ENCODE measurements at places on chromosomes 6 and 20.

DNA sequence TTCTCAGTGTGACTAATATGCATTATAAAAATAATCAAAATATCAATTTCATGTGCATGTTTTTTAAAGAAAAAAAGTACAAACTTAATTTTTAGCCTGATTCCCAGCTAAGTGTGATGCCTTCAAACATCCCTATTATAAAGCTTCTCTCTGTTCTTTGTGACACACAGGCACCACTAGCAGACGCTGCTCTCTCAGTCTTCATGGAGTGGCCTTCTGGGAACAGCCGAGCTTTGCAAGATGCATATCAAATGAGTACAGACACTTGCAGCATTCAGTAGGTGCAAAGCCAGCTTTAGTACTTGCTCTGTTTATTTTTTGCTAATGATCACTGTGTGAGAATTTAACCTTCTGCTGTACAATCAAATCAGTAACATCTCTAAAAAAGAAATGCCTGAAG, 340.0 kb downstream of the ADGRB3 start:
- DNase-seq, result no peak

DNA sequence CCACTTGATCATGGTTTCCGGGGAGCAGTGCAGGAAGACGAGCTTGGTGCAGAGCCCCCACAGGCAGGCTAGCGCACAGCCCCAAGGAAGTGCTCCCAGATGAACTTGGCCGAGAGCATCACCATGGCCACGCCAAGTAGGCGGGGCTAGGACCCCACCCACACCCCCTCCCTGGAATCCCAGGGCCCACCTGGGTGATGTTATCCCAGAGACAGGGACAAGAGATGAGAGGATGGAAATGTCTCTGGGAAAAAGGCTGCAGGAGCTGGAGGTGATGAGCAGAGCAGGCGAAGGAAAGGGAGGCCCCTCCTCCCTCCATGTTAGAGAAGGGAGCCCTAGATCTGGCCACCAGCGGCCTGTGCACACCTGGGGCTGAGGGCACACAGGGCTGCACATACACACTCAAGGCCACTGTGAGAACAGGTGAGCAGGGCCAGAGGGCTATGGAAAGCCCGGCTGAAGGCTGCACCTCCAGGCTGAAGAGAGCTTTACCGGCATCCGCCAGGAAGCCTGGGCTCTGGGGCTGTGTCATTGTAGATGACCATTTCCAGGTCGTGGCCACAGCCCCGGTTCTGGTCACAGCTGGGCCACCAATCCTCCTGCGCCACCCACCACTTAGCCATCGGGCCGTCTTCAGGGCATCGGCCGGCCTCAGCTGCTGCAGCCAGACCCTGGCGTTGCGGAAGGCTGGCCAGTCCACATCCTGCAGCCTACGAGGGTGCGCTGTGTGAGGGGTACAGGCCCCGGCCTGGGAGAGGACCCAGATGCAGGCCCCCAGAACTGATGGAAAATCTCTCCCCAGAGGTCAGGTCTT, 24.9 kb downstream of the NPEPL1 start:
- no peak for DNase-seq

DNA sequence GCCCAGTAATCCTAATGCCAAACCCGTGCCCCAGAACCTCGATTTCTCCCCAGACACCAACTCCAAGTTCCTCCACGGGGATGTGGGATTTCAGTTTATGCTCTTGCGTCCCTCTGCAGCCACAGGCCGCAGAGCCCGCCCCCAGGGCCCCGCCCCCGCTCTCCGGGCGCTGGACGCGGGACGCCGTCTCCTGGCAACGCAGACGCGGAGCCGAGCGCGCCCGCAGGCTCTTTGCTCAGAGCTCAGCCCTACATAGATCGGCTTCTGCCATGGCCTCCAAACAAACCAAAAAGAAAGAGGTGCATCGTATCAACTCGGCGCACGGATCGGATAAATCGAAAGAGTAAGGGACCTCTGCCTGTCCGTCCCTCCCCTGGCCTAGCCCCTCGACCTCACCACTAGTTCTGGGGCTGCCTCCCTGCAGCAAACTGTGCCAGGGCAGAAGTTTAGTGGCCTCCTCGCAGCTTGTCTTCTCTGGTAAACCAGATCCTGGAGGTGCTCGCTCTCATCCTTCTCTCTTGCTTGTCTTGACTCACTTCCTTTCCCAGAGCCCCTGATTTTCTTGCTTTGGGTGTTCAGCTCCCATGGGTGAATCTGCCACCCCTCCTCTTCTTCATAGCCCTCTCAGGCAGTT, at the start of gene ADGB:
Gene ADGB, plus strand, starts transcription at position 201 of the 634 bp plus-strand sequence. Its CDS starts 69 bp downstream, at position 270.
- DNase-seq, result peak; percentile 56

DNA sequence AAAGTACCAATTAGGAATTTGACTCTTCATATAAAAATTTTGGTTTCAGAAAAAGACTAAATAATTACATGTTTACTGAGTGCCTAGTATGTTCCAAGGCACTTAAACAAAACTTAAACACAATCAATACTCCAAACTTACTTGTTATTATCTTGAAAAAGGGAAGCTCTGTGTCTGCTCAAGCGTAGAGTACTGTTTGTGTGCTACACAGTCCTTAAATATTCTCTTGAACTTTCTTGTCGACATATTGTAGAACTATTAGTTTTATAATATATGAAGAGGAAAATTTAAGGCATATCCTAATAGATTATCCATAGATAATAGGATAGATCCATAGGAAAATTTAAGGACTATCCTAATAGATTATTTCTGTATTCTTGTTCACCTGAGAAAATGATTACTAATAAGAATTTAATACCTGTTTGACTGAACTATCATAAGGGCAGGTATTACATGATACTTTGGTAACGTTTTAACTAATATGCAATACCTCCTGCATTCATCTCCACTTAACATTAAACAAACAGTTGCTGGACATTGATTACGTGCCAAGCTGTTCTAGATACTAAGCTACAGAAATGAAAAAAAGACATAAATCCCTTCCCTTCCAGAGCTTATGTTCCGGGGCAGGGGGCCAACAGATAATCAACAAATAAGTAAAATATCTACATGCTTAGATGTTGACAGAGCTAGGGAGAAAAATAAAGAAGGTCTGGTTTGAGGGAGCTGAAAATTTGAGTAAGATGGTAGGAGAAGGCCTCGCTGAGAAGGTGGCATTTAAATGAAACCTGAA, 115.2 kb upstream of the BCLAF1 start:
- no peak for DNase-seq

GRCh38 chr6:24504649-24505586, 10.1 kb downstream of the ALDH5A1 start:
- DNase-seq, result no peak

DNA sequence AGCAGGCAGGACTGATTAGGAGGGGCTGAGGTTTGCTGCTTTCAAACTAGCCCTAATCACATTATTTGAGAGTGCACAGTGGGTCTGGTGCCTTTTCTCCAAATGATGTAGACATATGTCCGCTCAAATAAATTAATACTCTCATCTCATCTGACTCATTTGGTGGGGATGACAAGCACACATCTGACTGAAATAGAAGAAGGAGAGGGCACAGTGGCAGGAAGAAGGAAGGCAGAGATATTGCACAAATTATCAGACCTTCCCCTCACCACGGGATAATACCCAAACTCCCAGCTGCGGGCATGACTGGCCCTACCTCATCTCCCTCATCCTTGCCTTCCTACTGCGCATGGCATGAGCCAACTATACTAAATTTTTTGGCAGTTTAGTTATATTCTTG, 33.9 kb upstream of the TNFRSF21 start:
- DNase-seq, result peak; percentile 18

GRCh38 chr6:79416931-79417330, 120.3 kb downstream of the LCA5 start:
- no peak for DNase-seq

GRCh38 chr6:155267411-155267810, 3.6 kb downstream of the CLDN20 start:
- no peak for DNase-seq

- DNase-seq, result no peak
Measured at GRCh38 chr20:521860-522259, 21.7 kb downstream of the CSNK2A1 start.

GRCh38 chr6:111841822-111842221, 31.4 kb downstream of the FYN start:
- DNase-seq, result peak; percentile 68

- no peak for DNase-seq
Measured at GRCh38 chr6:131381052-131381708, 191.8 kb upstream of the ARG1 start.

- no peak for DNase-seq
Measured at GRCh38 chr20:38075161-38075998, 41.8 kb downstream of the RPRD1B start.

- DNase-seq, result no peak
Measured at GRCh38 chr6:41813469-41813868, 26.0 kb downstream of the TOMM6 start.

GRCh38 chr6:336159-337114, 44.1 kb downstream of the DUSP22 start:
- DNase-seq, result no peak

GRCh38 chr20:64166721-64167615, 2.7 kb downstream of the MYT1 start:
- no peak for DNase-seq

DNA sequence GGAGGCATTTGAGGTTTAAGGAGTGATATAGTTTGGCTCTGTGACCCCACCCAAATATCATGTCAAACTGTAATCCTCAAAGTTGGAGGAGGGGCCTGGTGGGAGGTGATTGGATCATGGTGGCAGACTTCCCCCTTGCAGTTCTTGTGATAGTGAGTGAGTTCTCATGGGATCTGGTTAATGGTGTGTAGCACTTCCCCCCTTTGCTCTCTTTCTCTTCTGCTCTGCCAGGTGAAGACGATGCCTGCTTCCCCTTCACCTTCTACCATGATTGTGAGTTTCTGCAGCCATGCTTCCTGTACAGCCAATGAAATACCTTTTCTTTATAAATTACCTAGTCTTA, 1.7 kb upstream of the HDDC2 start:
- no peak for DNase-seq

- no peak for DNase-seq
Measured at GRCh38 chr6:151617539-151617938, 123.7 kb downstream of the CCDC170 start.

DNA sequence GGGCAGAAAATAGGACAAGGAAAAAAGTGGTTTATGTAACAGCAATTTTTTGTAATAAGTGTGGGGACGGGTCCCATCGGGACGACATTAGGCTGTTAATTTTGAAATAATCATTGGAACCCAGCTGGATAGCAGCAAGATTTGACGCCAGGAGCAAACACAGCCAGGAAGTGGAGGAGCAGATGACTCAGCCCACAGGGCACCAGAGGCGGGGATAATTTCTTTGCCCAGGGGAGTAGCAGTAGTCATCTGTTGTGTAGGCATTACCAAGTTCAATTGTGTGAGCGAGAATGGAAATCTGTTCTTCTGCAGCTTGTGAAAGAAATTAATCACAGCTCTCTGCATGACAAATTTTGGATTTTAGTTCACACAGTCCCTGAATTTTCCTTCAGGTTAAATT, 22.6 kb upstream of the RIN2 start:
- no peak for DNase-seq

DNA sequence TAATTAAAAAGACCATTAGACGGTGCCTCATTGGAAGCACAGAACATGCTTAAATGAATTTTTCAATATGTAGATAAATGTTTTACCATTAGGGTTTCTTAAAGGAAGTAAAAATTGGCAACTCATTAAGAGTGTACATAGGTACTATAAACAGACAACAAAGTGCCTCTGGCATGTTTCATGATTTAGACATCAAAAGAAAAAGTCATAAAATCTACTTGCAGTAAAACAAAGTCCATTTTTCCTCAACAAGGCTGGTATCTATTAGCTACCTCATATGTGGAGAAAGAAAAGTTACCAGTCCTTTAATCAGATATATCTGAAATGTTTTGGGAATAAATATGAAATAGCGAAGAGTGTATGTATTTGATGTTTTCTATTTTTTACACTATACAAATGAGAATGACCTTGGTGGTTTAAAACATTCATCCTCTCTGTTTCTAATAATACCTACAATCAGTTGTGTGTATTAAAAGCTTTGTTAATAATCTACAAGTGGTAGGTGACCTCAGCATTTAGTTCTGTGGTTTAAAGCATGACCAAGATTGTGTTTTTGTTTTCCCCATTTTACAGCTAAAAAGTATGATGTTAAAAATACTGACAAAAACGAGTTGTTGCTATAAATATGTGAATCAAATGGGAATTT, 87.5 kb downstream of the HDGFL1 start:
- DNase-seq, result no peak

DNA sequence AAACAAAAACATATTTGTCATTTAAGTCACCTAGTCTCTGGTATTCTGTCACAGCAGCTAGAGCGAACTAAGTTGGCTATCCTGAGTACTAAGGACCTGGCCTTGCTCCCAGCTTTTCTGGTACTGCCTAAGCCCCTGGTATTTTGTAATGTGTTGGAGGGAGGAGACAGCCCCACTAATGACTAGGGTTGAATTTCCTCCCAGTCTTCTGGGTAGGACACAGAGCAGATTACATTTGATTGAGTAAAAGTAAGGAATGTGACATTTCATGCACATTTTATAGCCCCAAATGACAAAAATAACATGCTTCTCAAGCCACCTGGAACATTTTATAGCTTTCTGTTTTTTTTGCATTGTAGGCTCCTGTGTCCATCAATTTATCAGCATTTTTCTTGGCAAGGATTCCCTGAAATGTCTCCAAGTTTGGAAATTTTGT, 47.9 kb upstream of the DDR1 start:
- DNase-seq, result no peak

DNA sequence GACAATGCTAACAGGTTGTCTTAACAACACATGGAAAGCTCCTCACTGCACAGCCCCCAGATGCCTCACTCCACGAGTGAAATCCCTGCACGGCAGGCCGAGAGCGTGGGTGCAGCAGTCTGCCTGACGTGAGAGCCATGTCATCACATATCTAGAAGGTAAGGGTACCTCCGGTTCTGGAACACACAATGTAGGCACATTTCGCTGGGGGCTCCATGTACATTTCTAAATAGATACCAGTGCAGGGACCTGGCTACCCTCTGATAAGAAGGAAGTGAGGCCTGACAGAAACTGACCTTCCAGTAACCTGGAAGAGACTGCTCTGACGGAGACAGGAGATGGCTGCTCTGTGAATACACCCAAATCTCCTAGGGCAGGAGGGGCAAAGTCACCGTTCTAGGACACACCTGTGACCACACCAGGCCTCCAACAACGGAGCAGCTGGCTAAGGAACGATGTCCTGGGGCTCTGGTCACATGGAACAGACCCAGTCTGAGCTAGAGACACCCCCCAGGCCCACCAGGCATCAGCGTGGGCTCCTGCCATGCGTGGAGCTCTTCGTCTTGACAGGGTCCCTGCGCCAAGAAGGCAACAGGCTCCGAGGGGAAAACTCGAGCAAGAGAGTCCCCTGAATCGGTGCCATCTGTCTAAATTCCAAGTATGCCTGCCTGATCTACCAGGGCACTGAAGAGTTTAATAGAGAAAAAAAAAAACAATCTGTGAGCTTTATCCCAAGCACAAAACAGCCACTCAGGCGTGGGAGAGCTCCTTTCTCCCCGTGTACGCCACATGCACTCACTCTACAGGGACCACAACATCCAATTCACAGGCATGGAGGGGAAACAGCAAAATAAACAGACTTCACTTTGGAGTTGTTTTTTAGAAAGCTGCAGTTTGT, 27.5 kb downstream of the RNASET2 start:
- DNase-seq, result no peak
